HCT116 (cell line): ENCODE measurements at places on chromosomes 1 and 21.
A peak's percentile ranks its signal among the peaks of the same experiment; 100 is the strongest.

GRCh38 chr1:110749960-110750359 lies 75.2 kb upstream of the KCNA3 start:
- no peaks in the 10 kb centered on the region for H3K4me1 ChIP-seq
- H3K27ac ChIP-seq: no peak overlapping the region
- H3K4me3 ChIP-seq: no peak overlapping the region
- H3K27me3 ChIP-seq: peaks cover 55% of the 10 kb centered on the region

DNA sequence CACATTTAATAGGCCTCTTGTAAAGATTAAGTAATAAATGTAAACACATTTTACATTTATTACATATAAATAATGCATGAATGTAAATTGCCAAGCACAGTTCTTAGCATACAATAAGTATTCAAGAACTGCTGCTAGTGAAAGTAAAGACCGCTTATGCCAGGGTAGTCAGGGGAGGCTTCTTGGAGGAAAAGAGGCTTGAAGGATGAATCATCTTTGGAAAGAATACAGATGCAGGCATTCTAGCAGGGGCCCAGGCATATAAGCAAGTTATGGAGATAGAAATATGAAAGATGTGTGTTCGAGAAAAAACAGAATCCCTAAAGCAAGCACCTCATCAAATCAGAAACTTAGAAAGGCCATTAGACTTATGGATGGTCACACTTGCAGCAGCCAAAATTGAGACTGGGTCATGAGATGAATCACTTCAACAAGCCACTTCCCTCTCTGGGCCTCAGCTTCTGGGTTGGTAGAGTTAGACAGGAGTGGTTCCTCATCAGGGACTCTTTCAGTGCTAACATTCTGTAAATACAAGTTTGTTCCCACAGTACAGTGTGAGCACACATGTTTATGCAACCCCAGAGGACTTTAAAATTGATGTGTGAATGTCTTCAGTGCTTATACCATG lies 79.8 kb upstream of the ROR1 start:
- no peaks in the 10 kb centered on the region for H3K36me3 ChIP-seq
- H3K4me1 ChIP-seq: no peaks in the 10 kb centered on the region
- no peaks in the 10 kb centered on the region for H3K27me3 ChIP-seq
- H3K27ac ChIP-seq: no peak overlapping the region
- no peak for DNase-seq

- DNase-seq: no peak
- H3K27me3 ChIP-seq: no peaks in the 10 kb centered on the region
- H3K27ac ChIP-seq: no peak overlapping the region
- H3K4me3 ChIP-seq: no peak overlapping the region
- H3K4me1 ChIP-seq: peaks cover 11% of the 10 kb centered on the region
These were observed 2.4 kb downstream of the JMJD4 start for GRCh38 chr1:227732586-227733308.

DNA sequence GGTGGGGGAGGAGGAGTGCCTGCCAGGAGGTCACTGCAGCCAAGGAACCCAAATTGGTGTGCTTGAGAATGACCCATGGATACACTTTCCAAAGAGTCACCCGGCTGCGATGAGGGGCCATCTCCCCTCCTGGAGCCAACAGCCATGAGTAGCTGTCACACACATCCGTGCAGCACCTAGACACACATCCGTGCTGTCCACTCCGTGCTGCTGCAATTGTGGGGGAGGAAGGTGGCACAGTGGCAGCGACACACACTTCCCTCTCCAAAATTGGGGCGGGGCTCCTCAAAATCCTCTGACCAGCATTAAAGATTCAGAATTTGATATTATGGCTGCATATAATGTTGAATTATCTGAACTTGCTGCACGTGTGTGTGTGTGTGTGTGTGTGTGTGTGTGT lies 15.8 kb downstream of the TP73 start:
- no peaks in the 10 kb centered on the region for H3K27me3 ChIP-seq
- no peak for DNase-seq
- H3K4me1 ChIP-seq: peaks cover 24% of the 10 kb centered on the region
- H3K4me3 ChIP-seq: no peak overlapping the region

- no peaks in the 10 kb centered on the region for H3K36me3 ChIP-seq
- H3K4me3 ChIP-seq: no peak overlapping the region
- H3K27ac ChIP-seq: no peak overlapping the region
- no peak for DNase-seq
- no peaks in the 10 kb centered on the region for H3K4me1 ChIP-seq
These were observed 1786.6 kb downstream of the PLA2G4A start for GRCh38 chr1:188615321-188615720.

DNA sequence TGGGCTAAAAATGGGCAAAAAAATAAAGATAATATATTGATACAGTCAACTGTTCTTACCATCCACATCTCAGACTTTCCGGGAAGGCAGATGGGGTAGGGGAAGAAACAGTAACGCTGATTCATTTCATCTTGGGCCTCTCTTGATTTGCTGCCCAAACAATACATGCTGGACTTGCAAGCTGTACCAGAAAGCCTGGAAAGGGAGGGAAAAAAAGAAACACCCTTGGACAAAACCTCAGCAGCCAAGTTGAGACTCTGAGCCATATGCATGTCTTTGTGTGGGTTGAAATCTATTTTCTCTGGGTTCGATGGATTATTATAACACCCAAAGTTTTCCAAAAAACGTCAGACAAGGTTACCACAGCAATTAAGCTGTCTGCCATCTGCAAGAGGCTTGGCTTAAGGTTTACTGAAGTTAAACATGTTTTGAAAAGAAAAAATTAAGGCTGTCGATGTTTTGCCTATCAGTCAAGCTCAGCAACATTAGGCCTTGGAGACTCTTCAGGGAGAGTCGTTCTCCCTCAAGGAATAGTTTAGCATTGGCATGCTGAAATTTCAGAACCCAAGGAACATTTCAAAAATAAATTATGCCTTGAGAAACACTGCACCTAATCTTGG lies 71.2 kb downstream of the PSMG1 start:
- H3K27me3 ChIP-seq: no peaks in the 10 kb centered on the region
- no peaks in the 10 kb centered on the region for H3K36me3 ChIP-seq
- H3K4me3 ChIP-seq: no peak overlapping the region
- DNase-seq: no peak
- H3K27ac ChIP-seq: no peak overlapping the region
- H3K4me1 ChIP-seq: no peaks in the 10 kb centered on the region

- H3K4me1 ChIP-seq: peaks cover 60% of the 10 kb centered on the region
- H3K4me3 ChIP-seq: peak overlapping the region; percentile 84
- peaks cover 22% of the 10 kb centered on the region; the same call in 1 of the 2 replicates for H3K36me3 ChIP-seq
These were observed 686 bp upstream of the ZNF281 start for GRCh38 chr1:200410566-200410878.

DNA sequence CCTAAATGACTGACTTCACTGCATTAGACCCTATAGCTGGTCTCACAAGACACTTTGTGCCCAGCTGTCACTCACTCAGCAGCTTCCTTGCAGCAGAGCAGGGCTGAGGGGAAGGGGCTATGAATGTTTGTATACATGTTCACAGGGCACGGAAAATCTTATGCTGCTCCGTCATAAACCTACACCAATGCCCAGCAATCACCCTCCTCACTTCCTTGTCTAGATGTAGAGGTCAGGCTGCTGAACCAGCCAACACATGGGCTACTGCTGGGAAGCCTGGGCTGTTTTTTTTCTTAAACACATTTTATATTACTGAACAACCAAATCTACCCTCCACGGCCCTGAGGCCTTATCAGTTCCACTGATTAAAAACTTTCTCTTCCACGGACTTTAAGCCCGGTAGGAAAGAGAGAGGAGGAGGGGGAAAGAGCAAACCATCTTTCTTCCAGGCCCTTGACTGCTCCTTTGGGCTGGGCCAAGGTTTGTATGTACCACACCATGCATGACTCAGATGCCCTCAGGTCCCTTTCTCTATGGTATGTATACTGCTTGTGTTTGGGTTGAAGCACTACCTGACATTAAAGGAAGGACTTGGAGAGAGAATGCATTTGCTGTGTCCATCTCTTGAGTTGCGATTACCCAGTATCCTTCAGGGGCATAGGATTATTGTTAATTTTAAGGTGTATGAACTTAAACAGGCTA lies 12.7 kb downstream of the MTFR1L start:
- no peak for DNase-seq
- H3K4me3 ChIP-seq: no peak overlapping the region
- peaks cover 3% of the 10 kb centered on the region; the same call in 1 of the 2 replicates for H3K4me1 ChIP-seq
- H3K27ac ChIP-seq: no peak overlapping the region
- peaks cover 62% of the 10 kb centered on the region for H3K36me3 ChIP-seq

DNA sequence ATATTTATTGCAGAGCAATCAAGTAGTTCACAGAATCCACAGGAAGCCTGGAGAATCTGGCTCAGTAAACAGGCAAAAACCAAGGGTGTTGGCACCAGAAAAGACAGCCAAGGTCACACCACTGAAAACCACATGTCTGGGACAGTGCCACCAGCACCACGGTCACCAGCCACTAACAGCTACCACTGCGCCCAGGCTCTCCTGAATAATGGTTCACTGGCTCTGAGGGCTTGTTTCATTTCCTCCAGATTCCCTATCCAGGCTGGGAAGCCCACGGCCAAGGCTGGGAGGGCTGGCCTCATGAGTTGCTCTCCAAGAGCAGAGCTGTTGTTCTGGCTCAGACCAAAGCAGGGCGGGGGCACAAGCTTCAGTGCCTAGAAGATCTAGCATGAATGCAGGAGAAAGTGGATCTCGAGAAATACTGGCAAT lies 54.5 kb upstream of the PTGFRN start:
- DNase-seq: no peak
- no peak overlapping the region for H3K4me3 ChIP-seq
- H3K4me1 ChIP-seq: peaks cover 18% of the 10 kb centered on the region
- H3K36me3 ChIP-seq: no peaks in the 10 kb centered on the region

GRCh38 chr1:93463960-93464359 lies 16.0 kb downstream of the FNBP1L start:
- DNase-seq: no peak
- no peak overlapping the region for H3K4me3 ChIP-seq
- no peaks in the 10 kb centered on the region for H3K27me3 ChIP-seq
- no peaks in the 10 kb centered on the region for H3K4me1 ChIP-seq

- peaks cover 4% of the 10 kb centered on the region; the same call in 1 of the 2 replicates for H3K36me3 ChIP-seq
- DNase-seq: peak; percentile 62
- H3K4me1 ChIP-seq: peaks cover 17% of the 10 kb centered on the region
These were observed 45.5 kb downstream of the LPAR3 start for GRCh38 chr1:84847253-84848250.

- H3K27ac ChIP-seq: no peak overlapping the region
- H3K4me1 ChIP-seq: no peaks in the 10 kb centered on the region
- H3K4me3 ChIP-seq: no peak overlapping the region
- peaks cover 7% of the 10 kb centered on the region; the same call in 1 of the 2 replicates for H3K27me3 ChIP-seq
- H3K36me3 ChIP-seq: no peaks in the 10 kb centered on the region
- DNase-seq: no peak
These were observed 15.6 kb upstream of the CA6 start for GRCh38 chr1:8930116-8930515.

DNA sequence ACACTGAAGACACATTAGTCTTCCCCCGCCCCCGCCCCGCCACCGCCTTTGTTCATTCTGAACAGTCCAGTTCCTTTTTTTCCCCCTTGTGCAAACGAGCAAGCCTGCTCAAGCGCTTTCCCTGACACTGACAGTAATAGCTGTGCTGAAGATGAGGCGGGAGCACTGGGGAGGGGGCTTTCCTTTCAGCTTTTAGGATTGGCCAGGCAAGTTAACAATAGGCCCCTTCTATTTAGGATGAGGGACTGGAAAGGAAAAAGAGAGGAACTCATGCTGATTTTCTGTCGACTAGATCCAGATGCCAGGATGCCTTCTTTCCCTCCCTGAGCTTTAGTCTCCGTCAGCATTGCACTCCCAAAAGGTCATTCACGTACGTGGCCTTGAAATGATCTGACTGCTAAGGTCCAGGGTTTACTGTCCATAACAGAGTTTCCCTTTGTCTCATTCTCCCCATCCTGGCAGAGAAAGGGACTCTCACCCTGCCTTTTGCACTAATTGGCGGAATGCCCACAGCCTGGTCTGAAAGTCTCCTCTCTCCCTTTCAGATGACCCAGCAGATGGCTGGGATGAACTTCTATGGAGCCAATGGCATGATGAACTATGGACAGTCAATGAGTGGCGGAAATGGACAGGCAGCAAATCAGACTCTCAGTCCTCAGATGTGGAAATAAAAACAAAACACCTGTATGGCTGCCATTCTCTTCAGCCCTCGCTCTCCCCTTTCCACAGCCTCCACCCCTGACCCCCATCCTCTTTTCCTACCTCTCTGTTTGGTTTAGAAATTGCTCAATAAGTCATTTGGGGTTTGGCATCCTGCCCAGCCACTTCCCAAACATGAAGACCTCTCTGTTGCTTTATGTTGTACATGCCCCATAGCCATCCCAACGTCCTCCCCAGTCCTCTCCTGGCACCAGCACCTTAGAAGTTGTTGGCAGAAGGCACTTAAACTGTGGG lies 28.6 kb upstream of the ZFP69B start:
- no peaks in the 10 kb centered on the region for H3K4me1 ChIP-seq
- H3K27me3 ChIP-seq: no peaks in the 10 kb centered on the region
- H3K36me3 ChIP-seq: 0 out of 2 replicates have a peak, but pooled peaks cover 7% of the 10 kb centered on the region
- H3K4me3 ChIP-seq: no peak overlapping the region
- H3K27ac ChIP-seq: no peak overlapping the region

DNA sequence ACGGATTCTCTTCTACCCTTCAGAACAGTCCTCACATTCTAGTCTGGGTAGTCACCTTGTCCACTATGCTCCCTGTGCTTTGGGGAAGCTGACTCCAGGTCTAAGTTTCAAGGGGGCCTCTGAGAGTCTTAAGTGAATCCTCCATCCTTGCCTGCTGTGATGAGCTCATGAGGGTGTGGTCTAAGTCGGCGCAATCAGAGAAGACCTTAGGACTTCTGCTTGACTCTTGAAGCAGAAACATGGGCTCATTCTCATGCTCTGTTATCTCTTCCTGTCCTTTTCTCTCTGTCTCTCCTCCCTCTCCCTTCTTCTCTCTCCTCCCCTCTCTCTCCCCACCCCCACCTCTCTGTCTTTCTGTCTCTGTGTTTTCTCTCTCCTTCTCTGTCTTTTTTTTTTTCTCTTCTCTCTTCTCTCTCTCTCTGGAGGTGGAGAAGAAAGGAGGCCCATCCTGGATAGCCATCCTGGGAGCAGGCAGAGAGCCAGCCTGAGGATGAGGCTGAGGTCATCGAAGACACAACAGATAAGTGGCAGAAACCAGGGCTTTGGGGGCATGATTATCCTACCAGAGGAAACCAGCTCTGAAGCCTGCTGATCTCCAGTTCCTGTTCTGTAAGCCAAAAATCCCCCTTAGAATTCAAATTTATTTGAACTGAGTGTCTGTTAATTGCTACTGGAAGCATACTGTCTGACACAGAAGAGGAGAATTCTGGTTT lies 245.6 kb downstream of the SIPA1L2 start:
- H3K27me3 ChIP-seq: no peaks in the 10 kb centered on the region
- no peaks in the 10 kb centered on the region for H3K36me3 ChIP-seq
- H3K27ac ChIP-seq: no peak overlapping the region
- DNase-seq: no peak
- no peak overlapping the region for H3K4me3 ChIP-seq

GRCh38 chr21:44255511-44255981 lies 6.2 kb downstream of the DNMT3L start:
- H3K27ac ChIP-seq: no peak overlapping the region
- H3K27me3 ChIP-seq: no peaks in the 10 kb centered on the region
- DNase-seq: no peak
- no peak overlapping the region for H3K4me3 ChIP-seq

- H3K36me3 ChIP-seq: no peaks in the 10 kb centered on the region
- no peaks in the 10 kb centered on the region for H3K27me3 ChIP-seq
- H3K4me1 ChIP-seq: no peaks in the 10 kb centered on the region
- no peak overlapping the region for H3K27ac ChIP-seq
- no peak for DNase-seq
These were observed 74.3 kb downstream of the MPZL1 start for GRCh38 chr1:167795810-167796740.
